8988T (cell line): ENCODE measurements at places on chromosomes 12 and 14.

DNA sequence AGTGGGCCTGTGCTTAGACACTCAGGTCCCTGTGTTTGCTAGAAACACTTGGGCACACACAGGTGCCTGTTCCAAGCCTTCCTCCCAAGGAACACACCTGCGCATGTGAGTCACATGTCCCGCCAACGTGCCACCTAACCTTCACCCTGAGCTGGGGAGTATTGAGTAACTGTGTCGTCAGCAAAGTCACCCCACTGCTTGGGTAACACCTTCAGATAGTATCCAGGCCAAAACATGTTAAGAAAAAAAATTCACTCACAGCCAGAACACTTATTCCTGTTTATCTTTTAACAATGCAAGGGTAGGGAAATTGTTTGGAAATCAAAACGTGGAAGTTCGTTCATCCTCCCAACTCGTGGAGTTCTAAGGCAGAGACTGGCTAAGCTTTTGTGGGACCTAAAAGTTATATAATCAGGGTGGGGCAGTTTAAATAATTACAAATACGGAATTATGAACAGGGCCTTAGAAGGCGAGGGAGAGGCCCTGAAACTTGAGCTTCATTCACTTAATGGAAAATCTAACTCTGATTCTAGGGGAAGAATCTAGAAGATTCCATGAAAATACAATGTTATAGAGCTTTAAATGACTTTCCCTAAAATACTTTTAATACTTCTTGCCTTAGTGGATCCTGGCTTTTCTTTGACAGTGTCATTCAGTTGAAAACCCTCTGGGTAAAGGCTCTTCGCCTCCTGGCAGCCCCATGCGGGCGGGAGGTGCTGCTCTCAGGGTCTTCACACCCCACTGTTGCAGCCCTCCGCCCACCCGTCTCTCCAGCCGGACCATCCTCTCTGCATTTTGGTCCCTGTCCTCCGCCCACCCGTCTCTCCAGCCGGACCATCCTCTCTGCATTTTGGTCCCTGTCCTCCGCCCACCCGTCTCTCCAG is 30.3 kb upstream of the ADIPOR2 start:
- no peak for DNase-seq

- no peak for DNase-seq
These were observed 46.1 kb upstream of the PPP2R5C start for GRCh38 chr14:101715210-101716076.

DNA sequence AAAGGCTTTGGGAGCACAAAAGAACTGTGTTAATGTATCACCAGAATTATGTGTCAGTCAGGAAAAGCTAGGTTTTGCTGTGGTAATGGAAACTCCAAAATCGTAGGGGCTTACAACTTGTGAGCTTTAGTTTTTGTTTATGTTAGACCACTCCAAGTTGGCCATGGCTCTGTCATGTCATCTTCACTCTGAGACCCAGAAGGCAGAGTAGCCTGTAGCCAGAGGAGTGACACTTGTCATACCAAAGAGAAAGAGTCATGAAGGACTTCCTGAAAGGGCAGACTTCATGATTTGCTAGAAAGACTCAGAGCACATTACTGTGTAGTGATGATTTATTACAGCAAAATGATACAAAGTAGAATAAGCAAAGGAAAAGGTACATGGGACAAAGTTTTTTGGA is 133.6 kb upstream of the SSTR1 start:
- no peak for DNase-seq

- no peak for DNase-seq
These were observed 61.9 kb downstream of the PAX9 start for GRCh38 chr14:36723530-36723929.

- no peak for DNase-seq
These were observed 171.7 kb upstream of the RTL1 start for GRCh38 chr14:101075025-101075800.

GRCh38 chr14:61042220-61042619 is 61.2 kb downstream of the SLC38A6 start:
- DNase-seq, result no peak

DNA sequence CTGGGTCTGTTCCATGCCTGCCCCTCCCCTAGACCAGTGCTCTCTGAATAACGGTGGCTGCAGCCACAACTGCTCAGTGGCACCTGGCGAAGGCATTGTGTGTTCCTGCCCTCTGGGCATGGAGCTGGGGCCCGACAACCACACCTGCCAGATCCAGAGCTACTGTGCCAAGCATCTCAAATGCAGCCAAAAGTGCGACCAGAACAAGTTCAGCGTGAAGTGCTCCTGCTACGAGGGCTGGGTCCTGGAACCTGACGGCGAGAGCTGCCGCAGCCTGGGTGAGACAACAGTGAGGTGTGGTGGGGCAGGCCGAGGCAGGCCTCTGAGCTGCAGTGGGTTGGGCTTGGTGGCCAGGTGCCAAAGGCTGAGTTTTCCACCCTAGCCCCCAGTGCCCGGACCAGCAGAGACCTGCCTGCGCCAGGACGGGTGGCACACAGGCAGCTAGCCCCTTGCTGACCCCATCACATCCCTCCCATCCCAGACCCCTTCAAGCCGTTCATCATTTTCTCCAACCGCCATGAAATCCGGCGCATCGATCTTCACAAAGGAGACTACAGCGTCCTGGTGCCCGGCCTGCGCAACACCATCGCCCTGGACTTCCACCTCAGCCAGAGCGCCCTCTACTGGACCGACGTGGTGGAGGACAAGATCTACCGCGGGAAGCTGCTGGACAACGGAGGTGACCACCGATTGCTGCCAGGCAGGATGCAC is 28.2 kb upstream of the LRP1-AS start:
- DNase-seq, result peak; percentile 84

GRCh38 chr14:81400202-81400678 is at the start of gene STON2:
STON2 (minus strand) TSS chr14:81400324; CDS start chr14:81398382, 1,942 bp downstream.
- DNase-seq, result no peak

GRCh38 chr14:100677554-100678468 is 48.9 kb upstream of the DLK1 start:
- DNase-seq, result no peak

- no peak for DNase-seq
These were observed 101.9 kb downstream of the GAS2L3 start for GRCh38 chr12:100675432-100675831.

GRCh38 chr12:104207416-104208205 is 8.0 kb upstream of the TXNRD1 start:
- no peak for DNase-seq

DNA sequence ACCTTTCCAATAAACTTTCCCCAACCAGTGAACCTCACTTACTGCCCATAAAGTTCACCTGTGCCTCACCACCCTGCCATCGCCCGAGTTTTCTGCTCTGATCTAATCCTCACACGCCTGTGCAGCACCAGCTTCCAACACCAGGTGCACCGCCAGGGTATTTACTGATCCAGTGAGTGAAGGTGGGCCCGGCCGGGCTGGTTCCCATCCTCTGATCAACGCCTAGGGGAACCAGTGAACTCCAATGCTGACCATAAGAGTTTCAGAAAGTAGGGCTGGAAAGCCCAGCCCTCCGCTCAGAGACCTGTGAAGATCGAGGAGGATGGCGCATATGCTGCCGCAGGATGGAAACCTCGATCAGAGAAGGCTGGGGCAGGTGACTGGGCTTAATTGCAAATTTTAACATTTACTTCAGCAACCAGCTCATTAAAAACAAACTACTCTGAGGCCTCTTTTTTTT is 685 bp upstream of the MYL6B start:
- peak; percentile 52 for DNase-seq

GRCh38 chr14:22502551-22502950 is 86.5 kb downstream of the DAD1 start:
- no peak for DNase-seq

- peak; percentile 9 for DNase-seq
These were observed 158.0 kb downstream of the SLC5A8 start for GRCh38 chr12:101051901-101052550.

DNA sequence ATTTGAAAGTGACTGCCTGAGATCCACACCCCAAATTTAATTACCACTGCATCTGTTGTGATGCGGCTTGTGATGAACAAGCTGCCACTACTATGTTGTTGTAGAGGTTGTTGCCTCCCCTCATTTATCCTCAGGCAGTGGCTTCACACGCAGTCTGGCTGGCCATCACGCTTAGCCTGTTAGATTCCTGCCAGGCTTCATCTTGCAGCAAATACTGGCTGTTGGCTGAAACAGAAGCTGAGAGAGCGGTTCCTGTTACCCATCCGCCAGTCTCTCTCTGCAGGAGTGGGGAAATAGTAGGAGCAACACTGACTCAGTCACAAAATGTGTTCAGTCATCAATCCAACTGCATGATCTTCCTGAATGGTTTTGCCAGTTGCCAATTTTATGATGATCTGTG is 934.4 kb downstream of the FLRT2 start:
- no peak for DNase-seq

DNA sequence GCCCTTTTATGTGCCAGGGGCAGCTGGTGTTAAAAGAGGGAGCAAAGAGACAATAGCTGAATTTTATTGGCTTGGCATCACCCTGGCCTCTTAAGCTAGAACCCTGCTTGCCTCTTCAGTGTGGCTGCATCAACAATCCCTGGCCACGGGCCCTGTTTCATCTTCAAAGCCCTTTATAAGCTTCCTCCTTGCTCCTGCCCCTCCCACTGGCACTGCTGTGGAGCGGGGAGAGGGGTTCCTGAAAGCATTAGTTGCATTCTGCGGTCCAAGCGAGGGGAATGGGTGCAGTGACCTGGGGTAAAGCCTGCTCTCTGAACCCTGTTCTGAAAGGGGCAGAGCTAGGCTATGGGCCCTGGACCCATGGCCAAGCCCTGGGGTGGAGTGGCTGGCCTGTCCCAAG is 220 bp upstream of the KRT83 start:
- DNase-seq, result no peak

DNA sequence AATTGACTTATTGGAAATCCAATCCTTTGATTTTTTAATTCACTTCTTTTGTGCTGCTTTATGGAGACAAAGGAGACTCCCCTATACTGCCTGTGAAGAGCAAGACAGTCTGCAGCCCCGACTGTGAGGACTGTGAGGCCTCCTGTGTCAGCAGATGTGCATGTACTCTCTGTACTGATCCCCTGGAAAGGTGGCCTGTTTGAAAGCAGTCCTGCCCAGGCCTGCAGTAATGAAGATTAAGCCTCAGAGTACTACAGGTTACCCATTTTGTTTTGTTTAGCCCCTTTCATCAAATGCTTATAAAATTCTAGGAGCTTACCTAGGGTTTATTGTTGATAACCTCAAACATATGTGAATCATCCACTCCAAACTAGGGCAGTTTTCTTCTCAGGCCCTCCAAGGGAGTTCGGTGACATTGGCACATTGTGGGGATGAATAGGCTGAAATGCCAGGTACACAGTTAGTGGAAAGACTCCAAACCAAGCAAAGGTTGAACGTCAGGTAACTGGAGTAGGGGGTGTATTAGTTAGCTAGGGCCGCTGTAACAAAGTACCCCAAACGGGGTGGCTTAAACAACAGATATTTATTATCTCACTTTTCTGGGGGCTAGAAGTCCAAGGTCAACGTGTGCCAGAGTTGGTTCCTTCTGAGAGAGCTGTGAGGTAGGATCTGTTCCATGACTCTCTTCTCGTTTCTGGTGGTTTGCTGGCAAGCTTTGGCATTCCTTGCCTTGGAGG is 208.7 kb upstream of the BCL2L14 start:
- no peak for DNase-seq

DNA sequence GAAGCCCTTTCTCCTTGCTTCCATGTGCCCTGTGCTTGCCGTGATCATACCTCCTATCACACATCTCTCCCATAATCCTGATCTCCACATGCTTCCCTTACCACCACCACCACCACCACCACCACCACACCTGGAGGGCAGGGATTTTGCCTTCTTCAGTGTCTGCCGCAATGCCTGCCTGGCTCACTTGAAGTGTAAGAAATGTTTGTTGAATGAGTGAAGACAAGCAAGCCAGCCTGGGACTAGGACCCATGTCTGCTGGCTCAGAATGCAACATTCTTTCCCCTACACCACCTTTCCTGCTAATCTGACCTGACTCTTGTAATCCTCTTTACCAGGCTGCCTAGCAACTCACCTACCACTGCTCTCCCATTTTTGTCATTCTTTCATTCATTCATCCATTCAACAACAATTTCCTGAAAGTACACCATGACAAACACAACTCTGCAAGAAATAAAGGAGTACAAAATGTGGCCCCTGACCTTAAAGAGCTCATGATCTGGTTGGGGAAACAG is 3.5 kb upstream of the NID2 start:
- no peak for DNase-seq

DNA sequence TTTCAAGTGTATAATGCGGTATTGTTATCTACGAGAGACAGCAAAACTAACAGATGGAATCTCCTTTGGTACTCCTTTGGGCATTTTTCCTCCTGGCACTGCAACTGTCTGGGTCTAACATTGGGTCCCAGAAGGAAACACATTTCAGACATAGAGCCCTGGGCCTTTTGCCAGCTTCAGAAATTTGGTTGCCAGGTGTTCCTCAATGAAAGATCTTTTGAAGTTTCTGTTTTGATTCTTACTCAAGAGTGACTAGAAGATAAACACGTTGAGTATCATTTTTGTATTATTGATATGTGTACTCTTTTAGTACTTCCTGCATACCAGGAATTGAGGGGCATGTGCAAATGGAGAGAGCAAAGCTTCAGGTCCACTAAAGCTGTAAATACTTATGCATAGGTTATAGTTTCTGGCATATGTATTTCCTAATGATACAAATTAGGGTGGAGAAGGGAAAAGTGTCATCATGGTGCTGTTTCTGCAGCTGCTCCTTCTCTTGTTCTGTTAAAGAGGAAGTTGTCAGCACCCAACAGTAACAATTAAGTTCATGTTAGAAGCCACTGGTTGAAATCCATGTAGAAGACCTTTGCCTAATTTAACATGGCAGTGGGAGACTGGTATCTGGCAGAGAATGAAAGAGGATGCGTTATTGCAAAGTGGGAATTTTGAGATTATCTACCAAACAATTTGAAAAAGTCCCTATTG is 53.5 kb downstream of the SLC38A6 start:
- DNase-seq, result no peak

- DNase-seq, result no peak
These were observed 92.0 kb downstream of the TTLL5 start for GRCh38 chr14:75752907-75753594.

- DNase-seq, result no peak
These were observed 105.2 kb downstream of the RBM19 start for GRCh38 chr12:113860950-113861349.

DNA sequence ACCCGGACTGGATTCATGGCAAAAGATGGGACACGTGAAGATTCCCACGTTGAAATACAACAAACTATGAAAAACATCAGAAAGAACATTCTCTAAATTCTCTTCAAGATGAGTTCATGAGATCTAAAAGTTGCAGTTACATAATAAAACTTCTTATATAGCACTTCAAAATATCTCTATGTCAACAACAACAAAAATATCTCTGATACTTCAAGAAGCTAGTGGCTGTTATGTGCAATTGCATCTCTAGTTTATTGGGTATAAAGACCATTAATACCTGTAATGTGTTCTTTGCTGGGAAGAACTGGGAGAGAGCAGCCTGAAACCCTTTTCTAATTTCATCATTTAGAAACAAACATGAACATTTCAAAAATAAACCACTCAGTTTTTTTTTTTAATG is 69.2 kb upstream of the RGS6 start:
- no peak for DNase-seq
